ENCODE measurements at places on chromosomes 3 and 15.

DNA sequence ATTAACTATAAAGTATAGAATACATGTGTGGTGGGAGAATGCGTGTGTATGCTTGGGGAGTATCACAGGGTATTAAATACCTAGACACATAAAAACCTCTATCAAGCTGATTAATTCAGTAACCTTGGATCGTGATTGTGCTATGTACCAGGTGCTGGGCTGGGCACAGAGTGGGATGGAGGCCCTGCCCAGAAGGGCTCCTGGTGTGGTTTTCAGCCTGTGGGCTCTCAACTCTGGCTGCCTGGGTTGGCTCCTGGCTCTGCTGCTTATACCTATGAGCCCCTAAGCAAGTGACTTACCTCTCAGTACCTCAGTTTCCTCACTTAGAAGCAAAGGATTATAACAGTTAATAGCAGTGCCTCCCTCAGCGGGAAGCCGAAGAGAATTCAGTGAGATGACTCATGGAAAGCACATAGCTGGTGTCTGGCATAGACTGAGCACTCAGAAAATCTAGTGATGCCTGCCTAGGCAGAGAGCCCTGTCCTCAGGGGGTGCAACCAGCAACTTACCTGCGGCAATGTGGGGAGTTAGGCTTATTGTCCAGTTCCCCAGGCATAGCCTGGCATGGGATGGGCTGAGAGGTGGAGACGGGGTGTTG, 90.6 kb upstream of the MYZAP start:
- DNase-seq = no peak

DNA sequence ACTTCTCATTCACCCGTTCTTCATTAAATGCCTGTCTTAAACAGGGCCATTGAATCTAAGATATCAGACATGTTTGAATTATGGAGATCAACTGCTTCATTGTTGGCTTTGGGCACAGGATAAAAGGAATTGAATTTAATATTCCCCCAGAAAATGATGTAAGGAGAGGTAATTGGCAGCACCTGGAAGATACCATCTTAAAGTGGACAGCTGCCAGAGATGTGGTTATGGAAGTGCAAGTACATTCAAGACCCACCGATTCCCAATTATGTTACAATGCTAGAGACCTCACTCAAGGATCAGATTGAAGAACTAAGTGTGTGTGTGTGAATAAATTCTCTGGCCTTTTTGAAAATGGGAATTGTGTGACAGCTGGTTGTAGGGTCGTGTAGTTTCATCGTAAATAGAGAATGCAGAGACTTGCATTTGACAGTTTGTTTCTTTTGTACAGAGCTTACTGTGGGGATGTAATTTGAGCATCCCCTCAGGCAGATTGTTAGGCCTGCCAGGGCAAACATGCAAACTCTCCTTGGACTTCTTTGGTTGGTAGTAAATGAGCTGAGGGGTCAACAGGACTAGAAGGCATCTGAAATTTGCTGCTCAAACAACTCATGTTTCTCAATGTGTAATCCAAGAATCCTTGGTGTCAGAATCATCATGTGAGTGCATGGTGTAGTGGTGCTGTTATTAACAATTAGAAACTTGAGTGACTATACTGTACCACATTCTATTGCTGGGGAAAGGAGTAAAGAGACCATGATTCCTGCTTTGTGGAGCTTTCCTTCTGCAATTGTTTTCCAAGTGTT, 359.2 kb upstream of the THRB start:
- DNase-seq = no peak

- no peak for DNase-seq
Measured at GRCh38 chr15:71066983-71067382, 48.3 kb upstream of the THSD4 start.

GRCh38 chr3:186464424-186465093, 79.6 kb downstream of the CRYGS start:
- no peak for DNase-seq

DNA sequence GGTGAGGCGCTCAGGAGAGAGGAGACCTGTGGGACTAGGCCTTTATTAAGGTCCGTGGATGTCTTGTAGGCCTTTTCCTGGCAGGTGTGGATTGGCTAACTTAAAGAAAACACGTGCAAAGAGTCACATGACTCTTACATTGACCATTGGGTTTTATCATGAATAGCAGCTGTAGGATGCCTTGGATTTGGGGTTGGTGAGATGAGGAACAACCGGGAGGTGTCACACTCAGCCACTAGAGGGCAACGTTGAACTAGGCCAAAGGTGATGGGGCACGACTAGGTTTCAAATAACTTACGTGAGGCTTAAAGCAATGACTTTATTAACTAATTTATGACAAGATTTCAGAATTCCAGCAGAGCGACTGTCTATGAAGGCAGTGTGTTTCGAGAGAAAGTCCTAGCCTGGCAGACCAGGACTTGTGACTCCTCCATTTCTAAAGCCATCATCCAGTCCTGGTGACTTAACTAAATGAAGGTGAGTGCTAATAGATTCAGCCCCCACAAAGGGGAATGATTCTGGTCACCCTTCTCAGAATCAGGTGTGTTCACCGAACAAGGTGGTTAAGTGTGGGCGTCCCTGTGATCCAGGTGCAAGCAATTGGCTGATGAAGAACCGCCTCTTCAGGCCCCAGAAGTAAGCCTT, 345.6 kb downstream of the MCTP2 start:
- DNase-seq = peak; percentile 57

- DNase-seq = no peak
Measured at GRCh38 chr15:65355173-65355987, 22.4 kb downstream of the IGDCC3 start.

- no peak for DNase-seq
Measured at GRCh38 chr3:100455841-100456550, 36.4 kb upstream of the TMEM45A start.

DNA sequence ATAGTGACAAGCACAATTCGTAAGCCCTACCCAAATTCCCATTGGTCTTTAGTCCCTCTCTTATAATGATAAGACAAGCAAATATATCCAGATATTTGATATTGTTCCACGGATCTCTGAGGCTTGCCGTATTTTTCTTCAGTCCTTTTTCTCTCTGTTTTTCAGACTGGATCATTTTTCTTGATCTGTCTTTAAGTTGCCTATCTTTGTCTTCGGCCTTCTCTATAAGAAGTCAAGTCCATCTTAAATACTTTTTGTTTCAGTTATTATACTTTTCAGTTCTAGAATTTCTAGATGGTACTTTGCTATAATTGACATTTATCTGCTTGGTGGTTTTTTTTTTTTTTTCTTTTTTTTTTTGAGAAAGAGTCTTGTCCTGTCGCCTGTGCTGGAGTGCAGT, 13.7 kb upstream of the BLM start:
- DNase-seq = no peak

- DNase-seq = no peak
Measured at GRCh38 chr3:25281041-25281731, 146.9 kb upstream of the RARB start.

GRCh38 chr3:143998266-143998665, 26.6 kb downstream of the DIPK2A start:
- no peak for DNase-seq

- DNase-seq = peak; percentile 54
Measured at GRCh38 chr3:129184396-129184657, 631 bp upstream of the CNBP start.

DNA sequence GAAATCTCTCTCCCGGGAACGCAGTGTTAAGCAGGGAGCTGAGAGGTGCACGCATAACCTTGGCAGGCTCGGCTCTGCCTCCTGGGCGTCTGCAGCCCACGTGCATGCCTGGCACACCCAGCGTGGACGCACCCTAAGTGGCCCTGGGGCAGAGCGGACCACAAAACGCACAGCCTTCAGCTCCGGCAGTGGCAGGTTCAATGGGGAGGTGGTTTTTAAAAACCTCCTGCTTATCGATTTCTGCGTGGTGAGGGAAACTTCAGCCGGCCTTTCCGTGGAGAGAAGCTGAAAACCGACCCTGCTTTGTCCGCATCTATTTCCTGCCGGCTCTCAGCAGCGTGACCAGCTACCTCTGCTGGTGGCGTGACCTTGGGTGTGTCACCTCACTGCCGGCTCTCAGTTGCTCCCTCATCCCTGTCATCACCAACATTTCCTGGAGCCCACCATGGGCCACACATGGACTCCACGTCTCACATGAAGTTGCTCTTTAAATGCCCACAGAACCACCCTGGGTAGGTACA, 134.8 kb upstream of the MEF2A start:
- DNase-seq = no peak

GRCh38 chr15:101252836-101253235, 988 bp upstream of the CHSY1 start:
- no peak for DNase-seq

GRCh38 chr3:179016979-179017670, 54.5 kb downstream of the ZMAT3 start:
- DNase-seq = peak; percentile 16

DNA sequence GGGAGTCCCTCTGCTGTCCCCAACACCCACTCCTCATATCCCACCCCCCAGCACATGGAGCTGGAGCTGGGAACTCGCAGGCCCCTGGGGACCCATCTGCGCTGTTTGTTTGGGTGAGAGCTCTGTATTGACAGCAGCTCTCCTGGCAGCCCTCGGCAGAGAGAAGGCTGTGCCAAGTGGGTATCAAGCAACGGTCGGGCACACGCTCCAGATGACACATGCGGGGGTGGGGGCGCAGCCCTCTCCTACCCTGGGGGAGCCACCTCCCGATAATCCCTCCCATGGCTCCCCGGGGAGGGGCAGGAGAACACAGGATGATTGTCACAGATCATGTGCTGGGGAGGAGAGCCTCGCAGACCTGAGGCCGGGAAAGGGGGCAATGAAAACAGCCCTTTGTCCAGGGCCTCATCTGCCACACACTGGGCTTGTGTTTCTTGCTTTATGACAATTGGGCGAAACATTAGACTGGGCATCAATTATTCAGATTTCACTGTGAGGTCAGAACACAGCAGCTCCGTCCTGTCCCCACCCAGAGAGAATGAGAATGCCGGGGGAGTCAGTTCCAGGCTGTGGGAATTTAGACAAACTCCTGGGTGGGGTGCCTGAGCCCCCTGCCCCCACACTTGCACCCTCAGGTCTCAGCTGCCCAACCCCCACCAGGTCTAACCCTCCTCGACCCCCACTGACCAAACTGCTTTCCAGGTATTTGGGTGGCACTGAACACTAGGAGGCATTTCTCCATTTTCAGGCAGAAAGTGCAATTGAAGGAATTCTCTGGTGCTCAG, 46.4 kb upstream of the KLF13 start:
- DNase-seq = no peak

GRCh38 chr15:45205192-45205591, 17.4 kb upstream of the SHF start:
- DNase-seq = peak; percentile 81

GRCh38 chr15:86556396-86557017, 476.8 kb downstream of the AGBL1 start:
- no peak for DNase-seq

GRCh38 chr3:175885231-175885766, 1026.2 kb downstream of the NAALADL2 start:
- no peak for DNase-seq

- no peak for DNase-seq
Measured at GRCh38 chr3:15325228-15325627, 7.2 kb downstream of the SH3BP5 start.

GRCh38 chr3:142604940-142605339, 8.7 kb downstream of the PLS1 start:
- no peak for DNase-seq

DNA sequence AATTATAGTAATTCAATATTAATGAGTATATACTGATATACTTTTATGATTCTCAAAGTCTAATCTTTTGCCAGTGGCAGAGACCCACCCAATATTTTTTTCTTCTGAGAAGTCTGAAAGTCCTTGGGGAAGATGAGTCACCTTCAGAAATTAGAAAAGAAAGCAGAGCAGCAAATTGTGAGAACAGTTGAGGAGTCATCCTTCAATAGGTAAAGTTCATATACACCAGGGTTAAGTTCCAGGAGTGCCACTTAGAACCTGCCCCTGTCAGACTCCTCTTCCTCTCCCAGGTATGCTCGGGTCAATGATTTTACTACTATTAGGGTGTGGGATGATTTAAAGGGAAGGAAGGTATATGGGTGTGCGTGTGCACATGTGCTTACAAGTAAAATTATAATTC, 7.1 kb downstream of the CLRN1 start:
- DNase-seq = no peak

GRCh38 chr3:57826952-57827723, 71.0 kb downstream of the SLMAP start:
- DNase-seq = no peak

DNA sequence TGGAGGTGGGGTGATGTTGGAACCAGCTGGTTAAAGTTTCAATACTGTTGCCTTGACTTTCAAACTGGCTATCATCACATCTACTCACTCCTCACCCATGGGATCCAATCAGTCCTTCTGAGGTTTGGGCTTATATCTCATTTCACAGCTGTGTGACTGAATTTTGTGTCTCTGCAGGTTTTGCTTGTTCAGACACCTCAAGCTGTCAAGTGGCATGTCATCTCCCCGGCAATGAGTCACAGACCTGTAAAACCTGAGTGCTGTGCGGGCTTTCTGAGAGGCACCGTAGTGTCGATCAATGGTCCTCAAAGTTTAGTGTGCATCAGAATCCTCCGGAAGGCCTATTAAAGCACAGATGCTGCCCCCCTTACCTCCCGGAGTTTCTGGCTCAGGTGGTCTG, 86.4 kb upstream of the RORA start:
- no peak for DNase-seq

DNA sequence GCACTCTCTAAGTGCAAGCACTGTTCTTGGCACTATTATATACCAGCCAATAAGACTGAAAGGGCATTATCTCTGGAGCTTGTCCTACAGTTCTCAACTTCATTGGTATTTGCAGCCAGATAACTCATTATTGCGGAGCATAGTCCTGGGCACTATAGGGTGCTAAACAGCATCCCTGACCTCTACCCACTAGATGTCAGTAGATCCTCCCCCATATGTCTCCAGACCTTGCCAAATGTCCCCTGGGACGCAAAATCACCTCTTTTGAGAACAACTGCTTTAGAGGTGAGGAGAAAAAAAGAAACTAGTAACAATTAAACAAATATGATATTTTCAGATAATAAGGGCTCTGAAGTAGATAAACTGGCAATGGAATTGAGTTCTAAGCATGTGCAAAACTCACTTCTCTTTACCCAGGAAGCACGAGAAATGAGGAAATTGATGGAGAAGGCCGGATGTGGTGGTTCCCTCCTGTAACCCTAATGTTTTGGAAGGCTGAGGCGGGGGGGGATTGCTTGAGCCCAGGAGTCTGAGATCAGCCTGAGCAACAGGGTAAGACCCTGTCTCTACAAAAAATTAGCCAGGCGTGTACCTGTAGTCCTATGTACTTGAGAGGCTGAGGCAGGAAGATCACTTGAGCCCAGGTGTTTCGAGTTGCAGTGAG, 61.4 kb downstream of the FRMD4B start:
- DNase-seq = no peak

- peak; percentile 92 for DNase-seq
Measured at GRCh38 chr3:129160891-129161859, at the start of gene ISY1. Gene ISY1 (minus strand): TSS chr3:129161063. CDS start chr3:129160975, 88 bp downstream.

DNA sequence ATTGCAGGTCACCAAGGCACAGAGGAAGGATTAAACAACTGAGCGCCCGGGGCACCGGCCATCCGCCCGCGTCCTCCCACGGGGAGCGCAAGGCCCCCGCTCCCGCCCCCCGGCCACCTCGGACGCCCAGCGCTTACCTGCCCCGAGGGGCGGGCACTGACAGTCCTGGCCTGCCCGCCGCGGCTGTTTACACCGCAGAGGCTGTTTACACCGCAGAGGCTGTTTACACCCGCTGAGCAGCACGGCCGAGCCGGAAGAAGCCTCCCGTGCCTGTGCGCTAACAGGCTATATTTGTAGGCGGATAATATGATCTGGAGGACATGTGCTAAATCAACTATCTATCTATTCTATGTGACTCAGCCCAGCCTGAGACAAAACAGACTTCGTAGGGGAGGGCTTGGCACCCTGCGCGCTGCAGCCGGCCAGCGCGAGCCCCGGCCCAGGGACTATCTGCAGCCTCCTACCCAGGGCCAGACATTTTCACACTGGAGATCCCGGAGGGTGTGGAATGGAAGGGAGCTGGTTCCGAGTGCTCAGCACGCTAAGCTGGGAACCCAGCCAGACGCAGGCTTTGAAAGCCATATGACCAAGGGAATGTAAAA, at the start of gene LRRC2:
Gene LRRC2 (minus strand): TSS at position 263 of the 602 bp plus-strand sequence. CDS start 14,711 bp downstream, outside the sequence.
- peak; percentile 28 for DNase-seq

Measured in activated CD4-positive, alpha-beta T cell treated with anti-CD3 and anti-CD28 coated beads for 48 hours (primary cell).